Astrocyte (in vitro differentiated cells and primary cell): ENCODE measurements at places on chromosomes 7 and 10. TPM values are rescaled to one million over a fixed set of nuclear protein-coding genes. Genes with fewer than 3 reads are reported as not detected.

The LIPK gene
- not detected in 2 replicates for total RNA-seq

- no peaks in the 10 kb centered on the region for H3K27me3 ChIP-seq
- peak; percentile 9 for DNase-seq
- H3K4me3 ChIP-seq: peak overlapping the region; percentile 87
- peak overlapping the region; percentile 29 for H3K27ac ChIP-seq
- H3K4me1 ChIP-seq: peaks cover 12% of the 10 kb centered on the region
- no peaks in the 10 kb centered on the region for H3K36me3 ChIP-seq
Measured at GRCh38 chr7:130070861-130071622, 708 bp downstream of the KLHDC10 start.

- no peaks in the 10 kb centered on the region for H3K4me1 ChIP-seq
- H3K27me3 ChIP-seq: no peaks in the 10 kb centered on the region
Measured at GRCh38 chr7:112038353-112038752, 167.8 kb downstream of the DOCK4 start.

The TEX47 gene
- not detected in 2 replicates for total RNA-seq

DNA sequence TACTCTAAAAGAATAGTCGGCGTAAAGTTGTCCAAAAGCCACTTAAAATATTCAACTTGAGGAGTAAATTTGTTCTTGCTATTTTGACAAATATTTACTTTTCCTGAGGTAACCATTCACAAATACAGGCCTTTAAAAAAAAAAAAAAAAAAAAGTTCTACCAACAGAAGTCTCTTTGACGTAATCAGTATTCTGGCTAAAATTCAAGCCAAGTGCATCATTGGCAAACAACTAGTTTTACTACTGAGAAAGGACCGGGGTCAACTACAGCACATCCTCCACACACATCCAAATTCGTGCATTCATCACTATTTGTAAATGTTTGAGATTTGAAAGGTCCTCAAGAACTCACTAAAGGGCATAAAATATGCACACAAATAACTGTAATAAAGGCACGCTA, 2.0 kb downstream of the OAT start:
- no peak overlapping the region for H3K27ac ChIP-seq
- peak; percentile 47 for DNase-seq
- H3K27me3 ChIP-seq: peaks cover 6% of the 10 kb centered on the region
- no peaks in the 10 kb centered on the region for H3K36me3 ChIP-seq
- no peak overlapping the region for H3K4me3 ChIP-seq
- peaks cover 12% of the 10 kb centered on the region for H3K4me1 ChIP-seq

DNA sequence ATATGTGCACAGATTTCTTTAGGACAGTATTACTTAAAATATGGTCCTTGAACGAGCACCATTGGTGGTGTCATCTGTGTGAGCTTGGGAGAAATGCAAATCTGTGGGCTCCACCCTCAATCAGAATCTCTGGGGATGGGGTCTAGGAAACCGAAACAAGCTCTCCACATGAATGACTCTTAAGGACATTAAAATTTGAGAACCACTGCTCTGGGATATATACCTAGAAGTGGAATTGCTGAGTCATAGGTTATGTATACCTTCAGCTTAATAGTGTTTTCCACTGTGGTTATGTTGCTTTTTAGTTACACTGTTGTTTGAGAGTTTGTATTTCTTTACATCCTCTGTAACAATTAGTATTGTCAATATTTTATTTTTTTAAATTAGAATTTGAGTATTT, 24.0 kb downstream of the ZNRF2 start:
- no peaks in the 10 kb centered on the region for H3K36me3 ChIP-seq
- no peaks in the 10 kb centered on the region for H3K27me3 ChIP-seq
- no peaks in the 10 kb centered on the region for H3K4me1 ChIP-seq
- DNase-seq: no peak
